Activated CD8-positive, alpha-beta memory T cell treated with anti-CD3 and anti-CD28 coated beads for 1 hour (primary cell): ENCODE measurements at places on chromosomes 7 and 10.

- no peak for DNase-seq
Observed at GRCh38 chr10:58992830-58993460, 183.5 kb upstream of the PHYHIPL start.

- no peak for DNase-seq
Observed at GRCh38 chr10:110278562-110279406, 25.9 kb downstream of the SMNDC1 start.

GRCh38 chr10:70130878-70131559 is 1.6 kb downstream of the AIFM2 start:
- DNase-seq = no peak

GRCh38 chr7:111018960-111019736 is 71.8 kb upstream of the LRRN3 start:
- no peak for DNase-seq

- DNase-seq = no peak
Observed at GRCh38 chr10:25382029-25382810, 207.4 kb downstream of the GPR158 start.

DNA sequence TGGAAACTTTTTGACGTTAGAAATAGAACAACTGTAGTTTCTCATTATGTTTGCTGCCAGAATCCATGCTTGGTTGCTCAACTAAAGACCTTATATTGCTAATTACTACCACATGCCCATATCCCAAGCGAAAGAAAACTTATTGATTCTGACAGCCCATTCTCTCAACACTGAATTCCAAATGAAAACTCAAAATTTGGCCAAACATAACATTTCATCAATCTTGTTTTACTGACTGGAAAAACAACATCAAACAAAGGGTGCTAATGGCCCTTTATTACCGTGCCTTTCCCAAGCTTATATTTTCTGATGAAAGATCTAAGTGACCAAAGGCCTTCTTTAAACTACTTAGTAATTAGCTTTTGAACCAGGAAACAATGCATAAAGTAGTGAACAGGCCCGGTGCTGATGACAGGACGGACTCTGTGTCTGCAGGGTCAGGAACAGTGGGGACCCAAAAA is 531.8 kb downstream of the KCNMA1 start:
- DNase-seq = no peak

GRCh38 chr7:47268851-47269836 is 312.8 kb downstream of the TNS3 start:
- no peak for DNase-seq

DNA sequence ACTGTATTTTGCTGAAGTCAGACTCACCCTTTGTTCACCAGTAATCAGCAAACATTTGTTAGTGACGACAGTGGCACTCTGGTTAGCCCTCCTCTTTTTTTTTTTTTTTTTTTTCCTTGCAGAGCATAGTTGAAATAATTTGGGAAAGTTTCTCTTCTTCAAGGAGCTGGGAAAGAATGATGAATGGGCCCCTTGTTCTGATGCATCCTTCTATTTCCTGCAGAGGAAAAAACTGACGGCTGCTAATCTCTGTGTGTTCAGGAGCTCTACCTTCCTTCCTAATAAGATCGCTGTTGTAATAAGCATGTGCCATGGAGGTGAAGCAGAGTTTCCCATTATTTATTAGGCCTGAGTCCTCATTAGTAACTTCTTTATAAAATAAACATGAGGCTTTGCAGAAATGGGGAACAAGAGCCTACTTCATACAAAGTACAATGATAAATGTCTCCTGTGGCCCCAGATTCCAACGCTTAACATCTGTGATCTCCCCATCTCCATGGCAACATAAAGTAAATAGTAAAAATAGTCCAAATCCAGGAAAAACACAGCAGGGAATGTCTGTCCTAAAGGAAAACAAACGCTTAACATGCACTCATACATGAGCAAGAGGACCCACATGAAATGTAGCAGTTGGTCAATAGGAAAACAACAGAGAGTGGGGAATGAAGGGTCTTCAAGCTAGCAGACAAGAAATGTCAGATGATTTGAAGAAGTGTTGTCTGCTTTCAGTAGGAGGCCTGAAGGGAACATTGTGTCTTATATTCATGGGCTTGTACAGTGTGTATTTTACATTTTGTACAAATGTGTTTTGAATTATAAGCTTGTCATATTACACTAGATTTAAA is 59.1 kb upstream of the CALD1 start:
- DNase-seq = no peak

GRCh38 chr7:112290065-112290464 is 83.6 kb downstream of the ZNF277 start:
- DNase-seq = no peak
